ENCODE measurements at places on chromosomes 7 and 10. TPM values are rescaled to one million over a fixed set of nuclear protein-coding genes. Genes with fewer than 3 reads are reported as not detected.

The CABCOCO1 gene
- not detected for polyA plus RNA-seq

The KLF14 gene
- polyA plus RNA-seq: not detected

The MYH16 gene
- not detected for polyA plus RNA-seq

The LYZL1 gene
- not detected for polyA plus RNA-seq

The CPA1 gene
- not detected for polyA plus RNA-seq

The CAMK2B gene
- polyA plus RNA-seq: not detected

The TRIM50 gene
- not detected for polyA plus RNA-seq

The CTAGE8 gene
- polyA plus RNA-seq: 0.60 TPM

The BZW2 gene
- polyA plus RNA-seq: 52.9 TPM

The CTAGE4 gene
- polyA plus RNA-seq: 0.15 TPM

The GPR158 gene
- polyA plus RNA-seq: not detected

The NUPR2 gene
- not detected for polyA plus RNA-seq

The TFEC gene
- not detected for polyA plus RNA-seq

The AUTS2 gene
- polyA plus RNA-seq: 9.9 TPM

The HOXA5 gene
- not detected for polyA plus RNA-seq

The CALD1 gene
- not detected for polyA plus RNA-seq

The GIMAP5 gene
- 475 TPM for polyA plus RNA-seq

The NUDT13 gene
- 0.85 TPM for polyA plus RNA-seq

The SLC18A2 gene
- polyA plus RNA-seq: 0.08 TPM

The GLI3 gene
- polyA plus RNA-seq: 0.16 TPM

The ITPRID1 gene
- polyA plus RNA-seq: not detected

The TTYH3 gene
- 2.1 TPM for polyA plus RNA-seq

The CREB5 gene
- not detected for polyA plus RNA-seq

The PILRA gene
- polyA plus RNA-seq: 0.37 TPM

The C10orf90 gene
- not detected for polyA plus RNA-seq

The FAM241B gene
- polyA plus RNA-seq: 11.8 TPM

The CLRN3 gene
- not detected for polyA plus RNA-seq

The SPDYE5 gene
- 0.58 TPM for polyA plus RNA-seq

The ERVW-1 gene
- not detected for polyA plus RNA-seq

The AMPH gene
- polyA plus RNA-seq: 0.18 TPM

The PRTFDC1 gene
- polyA plus RNA-seq: 1.3 TPM

The ZC3HAV1L gene
- polyA plus RNA-seq: 1.1 TPM

The SFXN2 gene
- polyA plus RNA-seq: 10.1 TPM

The JAZF1 gene
- 5.1 TPM for polyA plus RNA-seq

The GIMAP6 gene
- 199 TPM for polyA plus RNA-seq

The TUBAL3 gene
- not detected for polyA plus RNA-seq

Data from CD8-positive, alpha-beta memory T cell (primary cell).